ENCODE measurements at places on chromosomes 7 and 10.

GRCh38 chr7:137829337-137829992 lies 17.3 kb downstream of the DGKI start:
- DNase-seq: no peak

DNA sequence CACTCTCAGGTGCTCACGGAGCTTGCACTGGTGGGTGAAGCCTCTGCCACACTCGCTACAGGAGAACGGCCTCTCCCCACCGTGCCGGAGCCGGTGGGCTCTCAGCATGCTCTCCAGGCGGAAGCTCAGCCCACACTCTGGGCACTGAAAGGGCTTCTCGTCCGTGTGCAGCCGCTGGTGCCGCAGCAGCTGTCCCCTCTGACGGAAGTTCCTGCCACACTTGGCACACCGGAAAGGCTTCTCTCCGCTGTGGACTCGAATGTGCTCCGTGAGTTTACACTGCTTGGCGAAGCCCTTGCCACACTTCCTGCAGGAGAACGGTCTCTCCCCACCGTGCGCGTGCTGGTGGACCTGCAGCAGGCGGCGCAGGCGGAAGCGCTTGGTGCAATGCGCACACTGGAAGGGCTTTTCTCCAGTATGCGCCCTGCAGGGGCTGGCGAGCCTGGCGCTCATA lies 19.3 kb downstream of the ZNF786 start:
- DNase-seq: no peak

DNA sequence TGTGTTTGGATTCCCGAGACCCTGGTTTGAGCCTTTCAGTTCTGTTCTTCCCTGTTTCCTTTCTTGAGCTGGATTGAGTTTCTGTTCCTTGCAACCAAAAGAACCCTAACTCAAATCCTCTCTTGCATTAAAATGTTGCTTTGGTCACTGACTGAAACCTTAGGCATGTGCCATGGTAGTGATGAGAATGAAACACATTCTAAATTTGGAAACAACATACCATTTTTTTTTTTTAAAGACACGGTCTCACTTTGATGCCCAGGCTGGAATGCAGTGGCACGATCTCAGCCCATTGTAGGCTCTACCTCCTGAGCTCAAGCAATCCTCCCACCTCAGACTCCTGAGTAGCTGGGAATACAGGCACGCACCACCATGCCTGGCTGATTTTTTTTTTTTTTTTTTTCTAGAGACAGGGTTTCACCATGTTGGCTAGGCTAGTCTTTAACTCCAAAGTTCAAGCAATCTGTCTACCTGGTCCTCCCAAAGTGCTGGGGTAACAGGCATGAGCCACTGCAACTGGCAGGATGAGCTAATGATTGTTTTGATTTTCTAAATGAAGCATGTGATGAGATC lies 8.4 kb downstream of the THAP5 start:
- no peak for DNase-seq

DNA sequence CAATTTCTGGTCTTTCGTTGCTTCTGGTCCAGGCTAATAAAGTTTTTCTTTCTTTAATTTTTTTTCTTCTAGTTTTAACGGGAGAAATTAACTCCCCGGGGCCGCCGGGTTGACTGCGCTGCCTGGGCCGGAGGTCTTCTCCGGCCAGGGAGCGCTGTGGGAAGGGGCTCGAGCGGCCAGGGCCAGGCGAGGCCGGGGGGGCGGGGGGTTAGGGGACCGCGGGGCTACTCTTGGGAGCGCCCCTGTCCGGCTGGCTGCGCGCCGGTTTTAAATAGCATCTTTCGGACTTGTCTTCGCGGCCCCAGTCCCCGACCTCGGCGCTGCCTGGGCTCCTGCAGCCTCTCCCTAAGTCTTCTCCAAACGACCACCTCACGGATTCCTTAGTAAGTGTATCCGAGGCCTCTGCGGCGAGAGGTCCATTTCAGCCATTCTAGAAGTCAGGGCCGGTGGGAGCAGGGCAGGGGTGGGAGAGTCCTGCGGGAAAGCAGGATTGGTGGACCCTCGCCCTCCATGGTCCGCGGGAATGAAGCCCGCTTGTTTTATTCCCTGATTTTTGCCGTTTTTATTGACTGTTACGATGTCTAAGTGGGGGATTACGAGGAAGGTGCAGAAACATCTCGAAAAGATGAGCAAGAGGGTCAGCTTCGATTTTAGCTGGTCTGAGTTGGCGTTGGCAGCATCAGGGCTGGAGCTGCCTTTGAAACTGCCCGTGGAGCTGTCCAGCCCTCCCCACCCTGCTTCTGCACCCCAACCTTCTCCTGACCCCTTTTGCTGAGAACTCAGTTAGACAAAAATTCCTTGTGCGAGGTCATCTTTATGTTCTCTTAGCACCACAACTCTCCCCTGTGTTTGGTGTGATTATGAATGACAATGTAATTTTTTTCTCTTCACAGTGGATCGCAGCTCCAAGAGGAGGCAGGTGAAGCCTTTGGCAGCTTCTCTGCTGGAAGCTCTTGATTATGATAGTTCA lies 555 bp downstream of the PHF14 start:
- DNase-seq: no peak

GRCh38 chr7:84238596-84238995 lies 44.0 kb upstream of the SEMA3A start:
- DNase-seq: no peak

DNA sequence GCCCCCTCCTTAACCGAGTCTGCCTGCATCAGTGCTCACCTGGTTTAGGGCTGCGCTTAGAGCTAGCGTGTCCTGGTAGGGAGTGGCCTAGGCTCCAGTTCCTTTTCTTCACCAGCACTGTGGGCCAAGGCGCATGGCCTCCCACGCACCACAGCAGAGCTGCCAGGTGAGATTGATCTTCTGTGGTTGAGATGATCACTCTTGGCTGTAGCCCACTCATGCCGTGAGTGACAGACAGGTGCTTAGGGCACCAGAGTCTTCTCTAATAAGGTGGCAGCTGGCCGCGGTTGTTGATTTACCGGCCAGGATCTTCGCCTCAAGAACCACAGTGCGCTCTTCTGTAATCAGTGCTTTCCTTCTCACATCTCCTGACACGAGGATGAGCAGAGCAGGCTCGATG lies 157.2 kb upstream of the INSYN2A start:
- no peak for DNase-seq

GRCh38 chr10:4069491-4069890 lies 284.5 kb upstream of the KLF6 start:
- DNase-seq: no peak

GRCh38 chr10:20118119-20118518 lies 301.9 kb downstream of the PLXDC2 start:
- no peak for DNase-seq

DNA sequence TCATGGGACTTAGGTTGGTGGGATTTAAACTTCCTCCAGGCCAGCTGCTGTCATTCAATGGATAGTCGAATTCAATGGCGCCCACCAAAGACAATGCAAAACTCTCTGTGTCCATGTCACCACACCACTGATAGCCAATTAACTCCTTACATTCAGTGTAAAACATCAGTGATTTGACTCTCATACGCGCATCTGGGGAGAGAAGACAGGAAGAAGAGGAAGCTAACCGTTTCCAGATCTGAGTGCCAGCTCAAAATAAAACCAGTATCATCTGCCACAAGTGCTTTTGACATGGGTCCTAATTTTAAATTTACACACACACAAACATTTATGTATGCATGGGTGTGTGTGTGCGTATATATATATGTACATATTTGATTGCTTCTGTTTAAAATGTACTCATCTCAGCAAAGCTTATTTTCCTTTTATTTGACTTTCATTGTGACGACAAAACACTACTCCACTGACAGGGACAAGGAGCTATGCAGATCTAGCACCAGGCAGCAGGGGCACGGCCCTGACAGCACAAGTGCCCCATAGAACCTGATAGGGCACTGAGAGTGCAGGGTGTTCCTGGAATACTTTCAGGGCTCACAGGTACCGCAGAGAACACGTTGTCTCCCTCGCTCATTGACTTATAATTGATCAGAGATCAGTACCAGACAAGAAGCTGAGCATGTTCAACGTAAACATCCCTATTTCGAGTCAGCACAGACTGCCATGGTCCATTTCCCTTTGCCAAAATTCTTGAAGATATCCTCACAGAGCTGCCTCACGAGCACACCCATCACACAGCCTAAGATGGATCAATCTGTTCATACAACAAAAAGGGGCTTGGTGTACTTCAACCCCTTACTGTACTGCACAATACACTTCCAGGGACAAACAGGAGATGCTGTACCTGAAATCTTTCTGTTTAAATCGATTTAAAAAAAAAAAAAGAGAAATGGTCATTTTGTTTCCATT lies 176.1 kb downstream of the COBL start:
- no peak for DNase-seq

All from CD4-positive, alpha-beta T cell treated with Interleukin-15 for 4 hours (primary cell).